ENCODE measurements at places on chromosomes 2 and 18.

GRCh38 chr2:38634684-38635083, 31.2 kb upstream of the GALM start:
- no peak for DNase-seq

DNA sequence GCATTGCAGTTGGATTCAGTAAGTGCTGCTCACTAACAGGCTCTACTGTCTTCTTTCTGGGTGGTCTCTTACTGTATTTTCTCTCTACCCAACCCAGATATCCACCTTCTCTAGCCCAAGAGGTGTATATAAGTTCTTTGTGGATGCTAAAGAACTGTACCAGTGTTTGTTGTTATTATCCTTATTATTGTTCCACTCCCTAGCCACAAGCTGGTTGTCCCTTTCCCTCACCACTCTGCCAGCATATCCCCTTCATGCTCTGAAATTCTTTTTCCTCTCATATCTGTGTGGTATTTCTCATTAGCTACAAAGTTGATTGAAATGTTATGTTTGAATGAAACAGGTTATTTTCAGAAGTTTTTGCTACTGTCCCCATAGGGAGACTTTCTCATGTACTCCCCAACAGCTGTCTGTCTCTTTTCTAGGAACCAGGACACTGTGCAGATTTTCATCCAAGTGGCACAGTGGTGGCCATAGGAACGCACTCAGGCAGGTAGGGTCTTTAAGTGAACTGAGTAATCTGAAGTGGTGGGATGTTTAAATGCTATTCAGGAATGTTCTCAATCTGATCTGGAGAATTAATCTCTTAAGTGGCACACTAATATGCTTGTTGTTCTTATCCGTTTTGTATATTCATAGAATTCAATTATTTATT, 56.8 kb downstream of the COX7A2L start:
- DNase-seq: no peak

GRCh38 chr18:54229421-54230059, 5.1 kb upstream of the MBD2 start:
- DNase-seq: no peak

DNA sequence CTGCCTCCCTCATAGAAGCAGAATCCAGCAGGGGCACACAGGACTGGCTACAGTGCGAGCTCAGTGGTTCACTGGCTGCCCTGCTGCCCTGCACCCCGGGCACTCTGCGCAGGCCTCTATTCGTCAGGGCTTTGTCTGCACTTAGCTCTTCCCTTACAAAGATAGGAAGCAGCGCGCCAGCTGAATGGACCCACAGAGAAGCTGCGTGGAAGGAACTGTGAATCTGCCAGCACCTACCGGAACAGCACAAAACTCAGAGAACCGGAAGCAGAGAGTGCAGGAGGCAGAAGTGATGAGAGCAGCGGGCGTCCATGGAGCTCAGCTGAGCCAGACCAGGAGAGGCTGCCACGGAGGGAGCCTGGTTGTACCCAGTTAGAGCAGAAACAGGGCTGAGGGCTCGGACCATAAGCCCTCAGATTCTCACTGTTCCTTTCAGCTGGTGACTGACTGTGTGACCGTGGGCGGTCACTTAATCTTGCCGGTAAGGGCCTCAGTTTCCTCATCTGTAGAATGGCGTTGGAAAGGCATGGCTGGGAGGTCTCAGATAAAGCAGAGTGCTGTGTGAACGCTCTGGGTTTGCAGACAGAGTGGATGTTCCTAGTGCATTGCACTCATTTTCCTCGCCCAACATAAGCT, 23.1 kb upstream of the SLC66A3 start:
- DNase-seq: no peak

DNA sequence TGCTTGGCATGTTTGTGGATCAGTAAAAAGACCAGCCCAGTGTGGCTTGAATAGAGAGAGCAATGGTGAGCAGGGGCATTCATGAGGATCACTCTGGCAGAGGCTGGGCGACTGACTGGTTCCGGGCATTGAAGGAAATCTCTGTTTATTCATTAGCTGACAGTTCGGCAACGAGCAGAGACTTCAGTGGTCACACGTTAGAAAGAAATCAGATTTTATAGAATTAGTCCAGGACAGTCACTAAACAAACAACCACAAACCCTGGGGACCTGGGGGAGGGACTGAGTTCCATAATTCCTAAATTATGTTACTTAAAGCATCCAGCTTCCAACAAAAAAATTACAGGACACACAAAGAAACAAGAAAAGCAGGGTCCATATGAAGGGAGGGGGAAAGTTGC, 72.5 kb downstream of the NOL10 start:
- DNase-seq: no peak

GRCh38 chr2:201218780-201219179, 35.8 kb downstream of the CASP10 start:
- DNase-seq: no peak

GRCh38 chr2:240503848-240504247, 53.9 kb downstream of the ANKMY1 start:
- DNase-seq: no peak

GRCh38 chr2:120850551-120850950, 114.9 kb downstream of the GLI2 start:
- DNase-seq: no peak

GRCh38 chr18:79714531-79715240, 35.1 kb downstream of the CTDP1 start:
- DNase-seq: no peak

GRCh38 chr18:33805592-33805991, 227.6 kb downstream of the ASXL3 start:
- no peak for DNase-seq

GRCh38 chr2:187493877-187494568, 46.0 kb upstream of the CALCRL start:
- DNase-seq: no peak

- no peak for DNase-seq
Measured at GRCh38 chr2:190640117-190640516, 8.8 kb upstream of the NAB1 start.

DNA sequence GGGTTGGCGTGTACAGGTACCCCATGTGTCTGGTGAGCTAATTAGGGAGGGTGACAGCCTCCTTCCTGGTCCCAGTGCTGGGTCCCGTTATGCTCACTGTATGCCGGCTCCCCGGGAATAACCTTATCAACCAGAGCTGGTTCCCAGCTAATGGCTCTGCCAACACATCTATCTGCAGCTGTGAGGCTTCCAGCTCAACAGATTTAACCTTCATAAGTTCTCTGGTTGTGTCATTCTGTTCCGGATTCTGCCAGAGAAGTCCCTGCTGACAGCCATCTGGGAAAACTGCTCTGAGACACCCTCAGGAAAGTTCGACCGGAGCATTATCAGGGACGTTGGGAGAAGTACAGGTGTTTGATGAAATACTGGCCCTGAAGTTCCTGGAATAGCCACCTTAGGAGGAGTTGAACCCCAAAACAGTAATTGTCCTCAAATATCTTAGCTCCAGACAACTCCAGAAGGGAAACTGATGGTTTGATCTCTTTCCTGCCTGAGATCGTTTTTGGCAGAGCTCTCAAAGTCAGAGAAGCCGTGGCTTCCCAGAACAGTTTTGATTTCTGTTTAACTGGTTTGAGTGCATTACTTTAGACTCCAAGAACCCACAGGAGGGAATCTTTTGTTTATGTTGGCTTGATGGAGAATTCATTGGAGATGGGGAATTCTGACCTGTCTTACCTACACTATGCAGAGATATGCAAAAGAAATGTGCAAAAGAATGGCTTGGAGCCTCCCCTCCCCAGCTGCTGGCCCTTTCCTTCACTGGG, 39.4 kb upstream of the TXNDC2 start:
- no peak for DNase-seq

GRCh38 chr2:120731175-120731574, 4.5 kb upstream of the GLI2 start:
- no peak for DNase-seq

DNA sequence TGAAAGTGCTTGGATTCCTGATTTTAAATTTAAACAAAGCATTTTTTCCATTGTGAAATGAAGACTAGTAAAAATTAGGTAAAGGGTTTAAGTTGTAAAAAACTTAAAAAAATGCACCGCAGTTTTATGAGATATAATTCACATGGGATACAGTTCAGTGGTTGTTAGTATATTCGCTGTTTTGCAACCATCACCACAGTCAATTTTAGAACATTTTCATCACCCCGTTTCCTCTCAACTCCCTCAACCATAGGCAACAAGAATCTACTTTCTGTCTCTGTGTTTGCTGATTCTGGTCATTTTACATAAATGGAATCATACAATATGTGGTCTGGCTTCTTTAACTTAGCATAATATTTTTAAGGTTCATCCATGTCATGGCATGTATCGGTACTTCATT, 4.0 kb downstream of the DGKD start:
- no peak for DNase-seq

DNA sequence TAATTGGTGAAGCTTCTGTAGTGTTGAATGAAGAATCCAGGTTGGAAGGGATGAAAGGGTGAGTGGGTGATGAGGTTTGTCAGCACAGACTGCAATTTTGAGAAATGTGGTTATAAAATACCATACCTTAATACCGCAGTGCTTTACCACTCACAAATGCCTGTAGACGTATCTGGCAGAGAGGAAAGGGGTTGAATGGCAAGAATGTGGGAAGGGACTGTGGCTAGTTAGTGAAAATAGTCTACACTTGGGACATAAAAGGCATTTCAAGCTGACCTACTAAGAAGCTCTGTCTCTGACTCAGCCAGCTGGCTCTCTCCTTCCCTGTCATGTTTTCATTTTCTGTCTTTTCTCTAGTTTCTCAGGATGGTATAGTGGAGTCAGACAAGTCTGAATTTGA, 25.1 kb downstream of the CDK15 start:
- no peak for DNase-seq

DNA sequence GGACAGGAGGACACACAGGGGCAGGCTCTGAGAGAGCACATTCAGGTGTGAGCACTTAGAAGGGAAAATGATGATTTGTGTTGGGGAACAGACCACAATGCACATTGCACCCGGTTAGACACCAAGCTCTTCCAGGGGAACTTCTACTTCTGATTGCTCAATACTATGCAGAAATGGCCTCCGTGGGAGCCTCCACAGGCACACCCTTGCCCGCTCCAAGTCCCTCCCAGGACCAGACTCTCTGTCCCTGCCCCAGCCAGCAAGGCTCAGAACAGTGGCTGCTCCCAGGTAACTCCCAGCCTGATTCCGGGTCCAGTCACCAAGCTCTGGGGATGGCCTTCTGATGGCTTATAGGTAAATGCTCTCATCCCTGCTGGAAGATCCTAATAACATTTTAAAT, 56.2 kb downstream of the BCL2L11 start:
- DNase-seq: no peak

- DNase-seq: no peak
Measured at GRCh38 chr2:69224512-69224837, 162.6 kb downstream of the GFPT1 start.

GRCh38 chr2:142992840-142993239, 115.4 kb downstream of the KYNU start:
- DNase-seq: no peak

GRCh38 chr2:31097962-31098613, 40.2 kb downstream of the GALNT14 start:
- DNase-seq: no peak

DNA sequence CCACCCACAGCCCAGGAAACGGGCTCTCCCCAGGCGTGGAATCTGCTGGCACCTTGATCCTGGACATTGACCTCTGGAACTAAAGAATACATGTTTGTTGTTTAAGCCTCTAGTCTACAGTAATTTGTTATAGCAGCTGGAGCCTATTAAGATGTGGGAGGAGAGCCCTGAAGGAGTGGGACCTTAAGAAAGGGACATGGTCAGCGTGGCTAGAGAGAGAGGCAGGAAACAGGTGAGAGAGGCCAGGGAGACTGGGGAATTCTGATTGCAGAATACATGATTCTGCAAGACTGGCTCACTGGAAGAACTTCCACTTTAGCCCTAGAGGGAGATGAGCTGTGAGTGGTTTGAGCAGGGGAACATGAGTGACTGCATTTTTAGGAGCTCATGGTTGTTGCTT, 83.2 kb downstream of the CD8B2 start:
- no peak for DNase-seq

GRCh38 chr18:54830260-54830659, 2.0 kb downstream of the RAB27B start:
- DNase-seq: no peak

GRCh38 chr2:20107776-20108175, 56.3 kb upstream of the LAPTM4A start:
- DNase-seq: no peak

- peak; percentile 11 for DNase-seq
Measured at GRCh38 chr2:32357318-32358110, 691 bp downstream of the BIRC6 start.

DNA sequence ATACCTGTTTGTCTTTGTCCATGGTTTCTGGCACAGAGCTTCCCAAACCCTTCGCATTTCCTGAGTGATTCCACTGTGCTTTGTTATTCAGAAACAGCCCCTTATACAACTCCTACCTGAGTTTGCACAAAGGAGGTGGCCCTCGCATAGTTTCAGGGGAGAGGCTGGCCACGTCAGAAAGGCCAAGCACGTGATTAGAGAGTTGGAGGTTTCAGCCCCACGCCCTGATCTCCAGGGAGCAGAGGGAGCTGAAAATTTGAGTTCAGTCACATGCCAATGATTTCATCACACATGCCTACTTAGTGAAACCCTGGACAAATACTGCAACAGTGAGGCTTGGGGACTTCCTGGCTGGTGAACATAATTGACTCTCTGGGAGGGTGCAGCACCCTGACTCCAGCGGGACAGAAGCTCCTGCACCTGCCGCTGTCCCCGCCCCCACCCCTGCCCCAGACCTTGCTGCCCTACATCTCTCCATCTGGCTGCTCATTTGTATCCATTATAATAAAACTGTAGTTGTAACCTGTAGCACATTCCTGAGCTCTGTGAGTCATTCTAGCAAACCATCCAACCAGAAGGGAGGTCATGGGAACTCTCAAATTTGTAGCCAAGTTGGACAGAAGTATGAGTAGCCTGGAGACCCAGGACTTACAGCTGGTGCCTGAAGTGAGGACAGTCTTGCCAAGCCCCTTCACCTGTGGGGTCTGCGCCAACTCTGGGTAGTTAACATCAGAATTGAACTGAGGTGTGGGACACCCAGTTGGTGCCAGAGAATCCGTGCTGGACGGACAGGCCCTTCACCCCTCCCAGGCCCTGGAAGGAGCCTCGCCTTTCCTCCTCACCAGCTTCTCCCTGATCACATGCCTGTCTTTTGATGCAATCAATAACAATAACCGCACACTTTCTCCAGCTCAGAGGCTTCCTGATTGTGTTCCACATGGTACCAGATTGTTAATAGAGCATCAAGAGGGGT, 224.3 kb downstream of the ANAPC1 start:
- DNase-seq: no peak

- no peak for DNase-seq
Measured at GRCh38 chr2:134491022-134491421, 227.8 kb downstream of the TMEM163 start.

GRCh38 chr2:216741223-216741593, 45.9 kb upstream of the IGFBP5 start:
- no peak for DNase-seq

GRCh38 chr2:171598713-171599319, 76.5 kb downstream of the CYBRD1 start:
- DNase-seq: peak; percentile 11

DNA sequence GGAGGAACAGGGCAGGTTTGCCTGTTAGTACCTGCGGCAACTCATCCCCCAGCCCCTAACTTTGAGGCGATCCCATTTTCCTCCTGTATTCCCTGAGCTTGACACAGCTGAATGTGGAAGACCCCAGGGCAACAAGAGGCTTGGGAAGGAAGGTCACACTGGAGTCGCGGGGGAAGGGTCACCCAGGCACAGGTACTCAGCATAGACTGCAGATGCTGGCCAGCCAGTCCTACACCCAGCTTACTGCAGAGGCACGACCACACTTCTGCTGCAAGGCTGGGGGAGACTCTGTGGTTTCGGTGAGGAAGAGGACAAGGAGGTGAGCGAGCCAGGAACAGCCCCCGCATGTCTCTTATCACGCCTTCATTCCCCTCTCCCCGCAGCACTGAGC, 91.5 kb downstream of the MALT1 start:
- DNase-seq: no peak

- no peak for DNase-seq
Measured at GRCh38 chr2:119678021-119678656, 862 bp upstream of the TMEM177 start.
